ENCODE measurements at places on chromosomes 2 and 18. TPM values are rescaled to one million over a fixed set of nuclear protein-coding genes. Genes with fewer than 3 reads are reported as not detected.
A peak's percentile ranks its signal among the peaks of the same experiment; 100 is the strongest.

DLGAP1 gene
- 18.5 TPM for total RNA-seq

SCYGR4 gene
- not detected for total RNA-seq

LAMA1 gene
- 95.4 TPM for total RNA-seq

PLB1 gene
- total RNA-seq: 0.12 TPM

- no peak for DNase-seq
Measured at GRCh38 chr2:11215407-11215806, 60.1 kb downstream of the SLC66A3 start.

DNA sequence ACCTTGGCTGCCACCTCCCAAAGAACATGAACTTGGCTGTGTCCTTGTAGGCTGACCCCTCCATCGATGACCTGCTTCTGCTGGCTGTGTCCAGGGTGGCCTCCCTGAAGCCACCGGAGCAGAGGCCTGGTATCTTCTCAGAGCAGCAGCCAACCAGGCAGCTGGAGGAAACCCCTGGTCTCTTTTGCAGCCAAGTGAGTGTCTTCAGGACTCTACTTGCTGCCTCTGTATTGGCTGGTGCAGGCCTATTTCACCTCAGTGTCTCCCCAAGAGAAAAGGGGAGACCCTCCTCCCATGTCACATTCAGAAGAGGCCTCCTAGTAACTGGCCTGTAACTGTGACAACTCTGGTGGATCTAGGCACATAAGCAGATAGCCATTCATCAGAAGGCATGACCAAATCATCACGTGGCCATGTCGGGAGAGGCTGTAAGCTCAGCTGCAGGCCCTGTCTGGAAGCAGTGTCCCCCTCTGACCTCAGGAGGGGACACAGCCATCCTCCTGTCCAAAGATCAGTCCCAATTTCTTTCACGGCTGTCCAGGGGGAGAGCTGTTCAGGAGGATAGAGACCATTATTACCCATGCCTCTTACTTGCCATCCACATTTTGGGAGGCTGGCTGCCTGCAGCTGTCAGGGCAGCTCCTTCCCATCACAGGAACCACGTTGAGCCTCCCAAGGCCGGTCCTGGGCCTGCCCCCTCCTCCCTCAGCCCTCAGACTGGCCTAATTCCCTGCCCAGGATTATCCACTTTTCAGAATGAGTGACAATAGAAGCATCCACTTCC lies 20.9 kb upstream of the ROCK2 start:
- DNase-seq: peak; percentile 83

GRCh38 chr2:53867169-53867568 lies 7.4 kb upstream of the GPR75 start:
- no peak for DNase-seq
